Breast epithelium (tissue), 4 donors: ENCODE measurements at places on chromosomes 6 and 20. TPM values are rescaled to one million over a fixed set of nuclear protein-coding genes. Genes with fewer than 3 reads are reported as not detected.

DNA sequence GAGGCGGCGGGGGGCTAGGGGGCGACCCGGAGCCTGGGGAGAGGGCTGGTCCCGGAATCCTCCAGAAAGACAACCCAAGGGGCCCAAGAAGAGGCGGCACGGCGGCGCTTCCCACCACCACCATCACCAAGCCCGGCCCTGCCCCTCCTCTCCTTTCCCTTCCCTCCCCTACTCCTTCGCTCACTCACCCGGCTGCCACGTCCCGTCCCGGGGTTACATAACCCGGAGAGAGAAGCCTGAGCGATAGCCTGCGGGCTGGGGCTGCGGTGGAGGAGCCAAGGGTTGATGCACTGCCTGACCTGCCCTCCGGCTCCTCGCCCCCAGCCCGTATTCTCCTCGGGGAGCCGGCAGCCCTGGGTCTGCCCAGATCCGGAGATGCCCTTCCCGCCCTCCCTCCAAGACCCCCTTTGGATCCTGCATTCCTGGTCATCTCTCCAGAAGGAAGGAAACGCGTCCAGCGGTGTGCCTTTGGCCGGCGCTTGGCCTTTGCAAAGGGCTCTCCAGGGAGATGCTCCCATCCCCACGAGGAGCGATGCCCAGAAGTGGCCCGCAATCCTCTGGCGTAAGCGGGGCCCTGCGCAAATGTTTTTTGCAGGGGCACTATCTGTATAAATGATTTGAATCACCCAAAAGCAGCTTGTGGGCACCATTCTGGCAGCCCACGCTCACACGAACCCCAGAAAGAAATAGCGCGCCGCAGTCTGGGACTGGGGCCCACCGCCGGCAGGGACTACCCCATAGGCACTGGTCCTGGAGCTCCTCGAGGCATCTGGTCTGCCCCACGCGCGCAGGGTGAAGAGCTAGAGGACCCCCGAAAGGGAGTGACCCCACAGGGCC lies 4.6 kb upstream of the CPXM1 start:
- no peaks in the 10 kb centered on the region for H3K36me3 ChIP-seq
- H3K4me1 ChIP-seq: no peaks in the 10 kb centered on the region
- H3K27me3 ChIP-seq: no peaks in the 10 kb centered on the region
- peak overlapping the region; percentile 25 for H3K4me3 ChIP-seq
- H3K27ac ChIP-seq: no peak overlapping the region

- H3K27ac ChIP-seq: no peak overlapping the region
- H3K36me3 ChIP-seq: no peaks in the 10 kb centered on the region
- no peak for DNase-seq
- H3K4me3 ChIP-seq: no peak overlapping the region
- H3K4me1 ChIP-seq: no peaks in the 10 kb centered on the region
Measured at GRCh38 chr6:6975459-6976111, 132.2 kb upstream of the RREB1 start.

DNA sequence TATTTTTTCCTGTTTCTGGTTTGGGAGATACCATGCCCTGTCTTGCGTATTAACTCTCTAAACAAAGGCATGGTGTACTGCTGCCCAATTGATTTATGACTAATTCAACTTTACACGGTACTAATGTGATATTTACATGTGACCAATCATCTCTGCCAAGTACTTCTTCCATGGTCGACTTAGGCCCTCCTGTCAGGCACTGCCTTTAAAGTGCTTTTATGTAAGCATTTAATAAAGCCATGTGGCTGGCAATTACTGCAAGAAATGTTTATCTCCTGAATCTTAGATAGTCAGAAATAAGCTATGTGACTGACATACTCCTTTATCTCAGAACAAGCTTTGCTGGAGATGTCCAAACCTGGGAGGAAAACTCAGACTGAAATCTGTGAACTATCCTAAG lies 323.4 kb downstream of the BTBD3 start:
- no peaks in the 10 kb centered on the region for H3K27me3 ChIP-seq
- no peak overlapping the region for H3K27ac ChIP-seq
- no peaks in the 10 kb centered on the region for H3K36me3 ChIP-seq
- DNase-seq: no peak

Gene MATN4
- total RNA-seq: 1.6 TPM
